HAP-1 (cell line): ENCODE measurements at places on chromosomes 1 and 21.

GRCh38 chr1:87017998-87018672 lies 103.7 kb downstream of the HS2ST1 start:
- DNase-seq, result no peak

DNA sequence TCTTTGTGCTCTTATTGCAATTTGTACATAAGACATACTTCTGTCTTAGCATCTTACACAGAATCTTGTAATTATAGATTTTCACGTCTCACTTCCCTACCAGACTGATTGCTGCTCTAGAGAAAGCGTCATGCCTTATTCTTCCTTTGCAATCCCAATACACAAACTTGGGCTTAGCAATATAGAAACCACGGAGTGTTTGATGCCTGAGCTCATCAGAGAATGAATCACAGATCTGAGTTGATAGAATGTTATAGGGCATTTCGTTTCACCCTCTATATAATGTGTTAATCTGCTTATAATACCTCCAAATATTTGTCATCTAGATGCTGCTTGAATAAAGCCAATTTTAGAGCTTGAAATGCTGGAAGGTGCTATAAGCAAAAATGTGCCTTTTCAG lies 6.6 kb downstream of the FMO1 start:
- DNase-seq, result no peak

GRCh38 chr1:217211486-217211885 lies 419.4 kb downstream of the GPATCH2 start:
- DNase-seq, result no peak

DNA sequence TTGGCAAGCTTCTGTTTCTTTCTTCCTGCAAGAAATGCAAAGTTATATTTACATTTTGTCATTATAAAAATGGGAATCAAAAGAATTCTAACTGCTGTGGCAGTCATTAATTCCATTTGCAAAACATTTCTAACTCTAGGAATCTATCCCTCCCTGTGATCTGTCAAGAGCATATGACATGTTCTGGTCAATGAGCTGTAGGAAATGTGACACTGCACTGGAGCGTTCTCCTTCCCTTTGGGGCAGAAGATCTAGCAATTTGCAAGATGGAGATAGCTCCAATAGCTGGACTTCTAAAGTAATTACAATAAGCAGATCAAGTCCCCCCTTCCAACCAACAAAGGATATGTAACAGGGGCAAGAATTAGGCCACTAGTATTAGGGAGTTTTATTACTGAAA lies 6.3 kb downstream of the TOMM20 start:
- DNase-seq, result no peak

DNA sequence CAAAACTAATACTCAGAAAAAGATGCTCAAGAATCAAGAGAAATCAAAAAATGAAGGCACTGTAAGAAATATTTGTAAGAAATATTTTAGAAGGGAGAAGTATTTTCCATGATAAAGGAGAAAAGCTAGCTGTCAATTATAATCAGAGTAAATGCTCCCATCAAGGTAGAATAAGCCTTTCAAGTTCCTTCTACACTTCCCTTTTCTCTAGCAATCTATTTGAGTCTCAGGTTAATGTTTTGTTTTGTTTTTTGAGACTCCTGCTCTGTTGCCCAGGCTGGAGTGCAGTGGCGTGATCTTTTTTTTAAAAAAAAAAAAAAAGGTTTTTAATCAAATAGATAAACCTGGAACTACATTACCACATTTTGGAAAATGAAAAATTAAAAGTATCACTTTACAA lies 33.3 kb downstream of the PUM1 start:
- DNase-seq, result no peak
